Liver (tissue), 10 donors: ENCODE measurements at places on chromosomes 5 and 9.

DNA sequence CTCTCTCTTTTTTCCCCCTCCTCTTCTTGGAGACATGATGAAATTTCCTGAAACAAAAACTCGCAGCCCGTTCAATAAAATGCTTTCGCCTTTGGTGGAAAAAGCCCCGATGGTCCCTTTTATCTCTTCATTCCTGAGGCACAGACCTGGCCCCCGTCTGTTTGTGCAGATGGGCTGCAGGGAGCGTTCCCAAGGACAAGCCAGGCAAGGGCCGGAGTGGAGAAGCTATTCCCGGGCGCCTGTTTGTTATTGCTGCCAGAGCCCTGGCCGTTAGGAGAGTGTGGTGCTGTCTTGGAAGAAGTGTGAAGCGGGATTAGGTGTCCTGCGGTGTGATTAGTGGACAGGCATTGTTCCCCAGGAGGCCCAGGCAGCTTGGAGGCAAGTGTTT, 71.9 kb downstream of the SMIM23 start:
- DNase-seq: no peak

GRCh38 chr5:146669656-146670055, 153.7 kb upstream of the GPR151 start:
- DNase-seq: no peak

- DNase-seq: no peak
Measured at GRCh38 chr5:157464519-157465171, 4.6 kb downstream of the NIPAL4 start.

- DNase-seq: no peak
Measured at GRCh38 chr5:24609706-24610105, 35.1 kb downstream of the CDH10 start.

- DNase-seq: no peak
Measured at GRCh38 chr9:115229496-115229895, 111.5 kb upstream of the TNC start.

DNA sequence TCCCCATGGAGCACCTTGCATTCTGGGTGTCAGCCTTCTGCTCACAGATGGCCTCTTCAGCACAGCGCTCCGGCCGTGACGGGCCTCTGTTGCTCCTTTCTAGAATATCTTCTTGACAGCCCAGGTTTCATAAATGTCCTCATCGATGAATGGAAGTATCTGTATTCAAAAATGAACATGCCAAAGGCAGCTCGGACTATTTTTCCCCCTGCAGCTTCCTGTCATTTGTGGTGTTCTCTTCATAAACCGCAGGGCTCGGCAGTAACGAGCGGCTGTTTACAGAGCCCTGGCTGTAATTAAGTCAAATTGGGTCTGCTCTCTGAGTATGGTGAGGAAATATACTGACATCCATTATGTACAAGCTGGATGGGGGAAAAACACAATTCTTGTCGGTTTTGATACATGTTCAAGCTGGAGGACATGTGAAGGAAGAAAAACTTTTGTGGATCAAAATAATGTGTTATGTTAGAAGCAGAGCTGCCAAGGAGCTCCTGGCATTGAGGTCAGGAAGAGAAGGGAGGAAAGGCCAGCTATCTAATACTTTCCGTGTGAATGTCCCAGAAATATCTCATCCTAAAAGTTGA, 154.1 kb upstream of the CD180 start:
- no peak for DNase-seq

DNA sequence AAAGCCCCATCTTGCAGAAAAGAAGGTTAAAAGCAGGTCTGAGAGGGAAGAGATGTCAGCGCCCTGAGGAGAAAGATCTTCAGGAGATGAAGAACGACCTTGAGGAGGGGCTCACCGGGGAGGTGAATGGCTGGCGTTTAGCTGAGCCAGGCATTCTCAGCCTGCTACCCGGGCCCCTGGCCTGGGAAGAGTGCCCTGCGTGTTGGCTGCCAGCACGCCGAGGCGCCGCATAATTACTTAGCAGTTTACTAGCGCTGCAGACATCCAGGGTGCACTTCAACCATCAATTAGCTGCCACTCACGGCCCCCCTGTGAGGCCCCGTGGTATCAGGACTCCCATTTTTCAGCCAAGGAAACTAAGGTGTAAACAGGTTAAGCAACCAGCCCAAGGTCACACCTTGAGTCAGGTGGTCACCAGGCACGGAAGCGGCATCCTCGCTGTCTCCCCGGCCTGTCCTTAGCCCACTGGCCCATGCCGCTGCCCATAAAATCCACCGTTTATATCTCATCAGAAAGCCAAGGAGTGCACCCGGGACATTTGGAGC, 551.9 kb downstream of the BNC2 start:
- DNase-seq: no peak

DNA sequence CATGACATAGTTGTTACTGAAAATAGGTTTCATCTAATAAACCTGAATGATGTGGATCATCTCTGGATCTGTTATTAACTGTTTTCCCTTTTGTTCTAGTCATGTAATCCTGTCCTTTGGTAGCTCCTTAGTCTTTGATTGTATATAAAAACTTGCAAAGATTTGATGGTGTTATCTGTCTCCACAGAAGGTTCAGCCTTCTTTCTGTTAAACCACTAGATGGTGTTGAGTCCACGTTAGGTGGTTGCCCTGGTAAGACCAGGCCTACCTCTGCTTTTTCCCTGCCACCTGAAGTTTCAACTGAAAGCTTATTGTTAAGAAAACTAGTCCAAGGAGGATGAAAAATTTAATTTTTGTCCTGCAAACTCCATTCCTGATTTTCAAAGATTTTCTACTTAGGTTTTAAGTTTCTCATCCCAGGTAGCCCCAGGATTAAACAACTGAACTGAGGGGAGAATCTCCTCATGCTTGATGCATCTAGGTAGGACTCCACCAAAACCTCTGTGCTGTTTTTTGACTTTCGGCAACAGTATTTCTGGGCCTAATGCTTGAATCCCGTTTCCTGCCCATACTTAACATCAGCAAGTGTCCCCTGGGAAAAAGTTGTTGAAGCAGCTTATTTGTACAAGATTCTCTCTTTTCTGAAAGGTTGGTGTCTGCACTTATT, 68.5 kb downstream of the RICTOR start:
- no peak for DNase-seq

DNA sequence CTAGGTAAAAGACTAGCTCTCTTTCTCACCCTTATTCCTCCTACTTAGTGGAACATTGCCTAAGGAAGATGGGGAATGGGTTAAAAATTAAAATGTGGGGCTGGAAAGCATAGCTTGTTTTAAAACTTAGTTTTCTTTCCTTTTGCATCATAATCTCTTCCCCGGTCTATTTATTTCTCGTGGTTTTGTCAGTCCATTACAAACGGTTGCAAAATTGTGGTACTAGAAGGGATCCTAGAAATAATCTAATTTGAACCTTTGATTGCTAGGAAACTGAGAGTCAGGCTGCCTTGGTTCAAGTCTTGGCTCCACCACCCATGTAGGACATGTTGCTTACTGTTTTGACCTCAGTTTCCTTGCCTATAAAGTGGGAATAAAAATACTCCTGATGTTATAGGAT, 1.3 kb downstream of the IL31RA start:
- DNase-seq: no peak

DNA sequence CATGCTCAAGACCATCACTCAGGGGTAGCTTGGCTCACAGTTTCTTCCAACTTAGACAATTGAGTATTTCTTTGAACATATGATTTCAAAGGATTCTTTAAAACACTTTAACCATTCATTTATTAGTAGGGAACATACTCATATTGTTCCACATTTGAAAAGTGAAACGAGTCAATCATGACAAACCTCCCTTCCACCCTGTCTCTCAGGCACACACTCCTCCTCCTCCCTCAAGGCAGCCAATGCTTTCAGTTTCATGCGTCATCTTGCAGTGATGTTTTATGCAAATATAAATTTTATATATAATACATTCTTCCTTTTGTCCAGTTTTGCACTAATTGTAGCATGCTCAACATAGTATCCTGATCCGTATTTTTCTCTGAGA, 126.0 kb upstream of the BOD1 start:
- DNase-seq: no peak

DNA sequence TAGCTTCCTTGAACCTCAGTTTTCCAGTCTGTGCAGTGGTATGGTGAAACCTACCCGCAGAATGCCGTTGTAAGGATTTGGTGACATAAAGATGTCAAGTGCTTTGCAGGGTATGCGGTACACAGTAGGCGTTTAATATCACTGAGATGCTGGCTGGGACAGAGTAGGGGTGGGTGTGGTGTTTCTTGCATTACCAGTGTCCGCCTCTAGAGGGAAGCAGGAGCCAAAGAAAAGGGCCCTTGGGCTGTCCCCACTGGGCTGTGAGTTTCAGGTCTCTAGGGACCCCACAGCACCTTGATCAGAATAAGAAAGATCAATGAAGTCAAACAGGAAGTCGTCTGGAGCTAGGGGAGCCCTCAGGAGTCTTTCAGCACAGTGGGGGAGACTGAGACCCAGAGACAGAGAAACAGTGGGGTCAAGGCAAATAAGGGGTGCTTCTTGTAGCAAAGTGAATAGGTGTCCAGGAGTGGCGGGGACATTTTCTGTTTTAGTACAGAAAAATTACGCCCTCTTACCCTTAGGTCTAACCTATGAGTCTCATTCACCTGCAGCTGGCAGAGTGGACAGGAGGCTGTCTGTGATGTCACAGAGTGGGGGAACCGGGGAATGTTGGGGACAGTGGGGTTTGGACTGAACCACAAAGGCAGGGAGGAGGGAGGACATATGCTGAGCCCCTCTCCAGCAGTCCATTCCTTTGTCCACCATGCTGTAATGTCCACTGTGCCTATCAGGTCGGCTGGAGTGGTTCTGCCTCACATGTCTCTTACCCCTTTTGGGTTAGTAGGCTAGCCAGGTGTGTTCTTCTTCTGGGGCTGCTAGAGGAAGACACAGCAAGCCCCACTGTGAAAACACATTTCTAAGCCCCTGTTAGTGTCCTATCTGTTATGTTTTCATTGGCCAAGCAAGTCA, 4.7 kb upstream of the TEX53 start:
- peak; percentile 59 for DNase-seq

DNA sequence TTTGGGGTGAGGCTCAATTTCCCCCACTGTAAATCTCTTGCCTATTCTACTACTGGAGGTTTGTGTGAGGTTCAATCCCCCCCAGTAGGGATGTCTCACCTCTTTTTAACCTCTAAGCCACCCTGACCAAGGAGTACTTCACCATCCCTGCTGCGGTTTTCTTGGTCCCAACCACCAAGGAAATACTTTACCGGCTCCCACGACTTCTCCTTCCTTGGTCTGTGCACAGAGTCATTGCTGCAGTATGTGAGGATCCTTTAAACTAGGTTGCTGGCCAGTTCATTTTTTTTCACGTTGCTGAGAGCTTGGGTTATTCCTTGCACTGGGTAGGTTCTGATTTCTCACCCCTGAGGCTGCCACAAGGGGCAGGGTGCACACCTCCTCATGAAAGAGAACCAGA, 22.5 kb upstream of the HMGCS1 start:
- no peak for DNase-seq

DNA sequence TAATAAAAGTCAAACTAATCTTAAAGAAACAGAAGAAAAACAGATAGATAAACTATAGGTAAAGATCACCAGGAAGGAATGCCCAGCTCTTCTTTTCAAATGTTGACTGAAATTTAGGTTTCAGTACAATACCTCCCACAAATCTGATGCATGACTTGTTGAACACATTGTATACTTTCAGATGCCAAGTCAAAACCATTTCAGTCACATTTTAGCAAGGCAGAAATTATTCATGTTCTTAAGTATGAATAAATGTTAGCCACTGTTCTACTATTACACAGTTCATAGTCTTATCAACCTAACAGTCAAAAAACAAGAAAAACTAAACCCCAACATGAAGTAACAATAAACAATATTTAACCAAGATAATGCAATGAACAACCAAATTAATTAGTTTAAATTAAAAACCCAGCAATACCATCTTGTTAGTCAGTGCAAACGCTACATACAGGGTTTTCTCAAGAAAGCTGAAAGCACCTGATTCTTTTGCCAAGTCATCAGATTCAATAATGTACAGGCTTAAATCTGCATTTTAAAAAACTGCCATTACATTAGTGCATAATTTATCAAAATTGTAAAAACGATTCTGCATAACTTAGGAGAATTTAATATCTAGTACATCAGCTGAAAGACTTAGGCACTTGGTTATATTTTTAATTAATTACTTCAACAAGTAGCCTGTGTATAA, 20.0 kb upstream of the PDCL start:
- no peak for DNase-seq

DNA sequence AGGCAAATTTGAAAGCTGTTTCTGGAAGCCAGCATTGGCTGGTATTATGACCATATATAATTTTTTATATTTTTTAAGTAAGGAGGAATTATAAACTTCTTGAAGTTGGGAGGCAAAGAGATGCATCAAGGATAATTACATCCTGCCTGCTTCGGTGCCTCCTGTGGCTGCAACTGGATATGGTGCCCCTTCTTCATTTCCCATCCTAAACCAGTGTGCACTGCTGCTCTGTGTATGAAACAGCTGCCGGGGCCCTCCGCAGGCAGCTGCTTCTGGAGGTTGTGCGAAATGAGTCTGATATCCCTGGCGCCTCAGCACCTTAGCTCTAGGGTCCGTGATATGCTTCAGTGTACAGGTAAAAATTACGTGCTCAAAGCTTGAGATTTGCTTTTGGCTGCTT, 304.2 kb downstream of the ENC1 start:
- no peak for DNase-seq

DNA sequence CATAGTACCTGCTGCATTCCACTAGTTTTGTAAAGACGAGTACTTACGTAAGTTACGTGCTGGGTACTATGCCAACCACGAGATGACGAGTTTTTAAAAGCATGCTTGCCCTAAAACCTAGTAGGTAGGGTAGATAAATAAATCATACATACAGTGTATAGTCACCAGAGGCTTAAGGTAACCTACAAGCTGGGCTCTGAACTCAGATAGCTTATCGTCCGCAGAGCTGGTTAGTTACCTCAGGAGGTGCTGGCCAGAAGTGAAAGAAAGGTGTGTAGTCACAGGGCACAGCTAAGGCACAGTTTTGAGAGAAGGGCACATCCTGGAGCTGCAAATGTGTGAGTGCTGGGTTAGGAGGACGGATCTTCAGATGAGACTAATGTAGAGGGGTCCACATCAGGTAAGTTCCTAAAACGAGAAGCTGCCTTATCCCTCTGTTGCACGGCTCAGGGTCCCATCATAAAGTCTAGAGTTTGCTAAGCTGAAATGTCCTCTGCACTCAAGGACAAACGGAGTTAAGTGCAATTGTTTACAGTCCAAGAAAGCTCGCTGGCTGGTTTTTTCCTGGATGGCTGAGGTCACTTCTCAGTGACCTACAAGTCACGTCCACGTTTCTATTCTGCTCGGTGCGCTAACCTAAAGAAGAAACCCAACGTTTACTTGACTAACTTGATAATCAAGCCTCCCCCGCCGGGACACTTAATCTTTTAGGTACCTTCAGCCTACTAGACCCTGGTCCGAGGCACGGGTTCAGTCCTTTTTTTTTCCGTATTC, 1.1 kb upstream of the SNX24 start:
- DNase-seq: peak; percentile 40

GRCh38 chr5:33736510-33736909, 155.3 kb downstream of the ADAMTS12 start:
- DNase-seq: no peak

DNA sequence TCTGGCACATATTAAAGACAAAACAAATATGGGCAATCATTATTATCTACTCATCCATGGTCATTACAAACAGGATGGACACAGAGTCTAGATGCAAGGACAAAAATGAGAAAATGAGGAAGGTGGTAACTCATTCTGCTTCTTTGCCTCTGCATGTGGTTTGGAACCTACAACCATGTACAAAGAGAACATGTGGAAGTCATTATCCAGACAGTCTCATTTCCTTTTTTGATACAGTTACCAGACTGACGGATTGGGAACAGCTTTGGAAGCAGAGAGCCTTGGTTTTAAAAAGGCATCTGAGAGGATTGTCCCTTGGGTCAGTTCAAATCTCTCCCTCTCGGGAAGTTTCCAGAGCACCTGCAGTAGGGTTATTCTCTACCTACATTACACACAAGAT, 433.4 kb upstream of the TNC start:
- no peak for DNase-seq
